Thymus (tissue), 14 donors: ENCODE measurements at places on chromosomes 3 and 15.

- no peak for DNase-seq
Measured at GRCh38 chr3:46603446-46604046, 8.8 kb upstream of the FAM240A start.

DNA sequence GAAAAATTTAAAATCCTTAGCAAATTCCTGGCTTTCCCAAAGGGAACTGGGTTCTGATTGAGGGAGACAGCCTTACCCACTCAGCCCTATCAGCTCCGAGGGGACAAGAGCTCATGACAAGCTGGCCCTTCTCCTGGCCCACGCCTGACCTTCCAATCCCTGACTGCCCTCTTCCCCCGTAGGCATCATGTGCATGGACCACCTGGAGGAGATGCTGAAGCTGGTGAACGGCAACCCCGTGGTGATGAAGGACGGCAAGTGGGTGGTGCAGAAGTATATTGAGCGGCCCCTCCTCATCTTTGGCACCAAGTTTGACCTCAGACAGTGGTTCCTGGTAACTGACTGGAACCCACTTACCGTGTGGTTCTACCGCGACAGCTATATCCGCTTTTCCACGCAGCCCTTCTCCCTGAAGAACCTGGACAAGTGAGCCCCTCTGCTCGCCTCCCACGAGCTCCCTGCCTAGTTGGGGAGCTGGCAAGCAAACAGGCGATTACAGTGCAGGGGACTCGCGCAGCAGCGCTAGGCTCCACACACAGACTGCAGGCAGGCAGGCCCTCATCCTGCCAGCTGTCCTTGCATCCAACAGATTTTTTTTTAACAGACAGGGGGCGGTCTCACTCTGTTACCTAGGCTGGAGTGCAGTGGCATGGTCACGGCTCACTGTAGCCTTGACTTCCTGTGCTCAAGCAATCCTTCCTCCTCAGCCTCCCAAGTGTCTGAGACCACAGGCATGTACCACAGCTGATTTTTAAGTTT lies 16.8 kb downstream of the RPUSD3 start:
- no peak for DNase-seq

DNA sequence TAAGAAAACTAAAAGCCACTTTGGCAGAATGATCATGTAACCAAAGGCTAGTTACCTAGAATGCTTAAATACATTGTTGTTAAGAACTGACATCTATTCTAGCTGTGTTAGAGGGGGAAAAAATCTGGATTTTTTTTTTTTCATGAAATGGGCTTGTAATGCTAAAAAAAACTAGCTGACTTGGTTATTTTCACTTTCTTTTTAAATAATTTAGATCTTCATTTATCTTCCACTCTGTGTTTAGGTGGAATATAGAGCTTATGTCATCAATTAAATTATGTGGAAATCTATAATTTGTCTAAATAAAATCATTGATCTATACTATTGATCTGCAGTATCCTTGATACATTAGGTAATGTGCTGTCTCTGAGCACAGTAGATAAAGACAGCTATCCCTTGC lies 217.4 kb downstream of the TCF12 start:
- no peak for DNase-seq

DNA sequence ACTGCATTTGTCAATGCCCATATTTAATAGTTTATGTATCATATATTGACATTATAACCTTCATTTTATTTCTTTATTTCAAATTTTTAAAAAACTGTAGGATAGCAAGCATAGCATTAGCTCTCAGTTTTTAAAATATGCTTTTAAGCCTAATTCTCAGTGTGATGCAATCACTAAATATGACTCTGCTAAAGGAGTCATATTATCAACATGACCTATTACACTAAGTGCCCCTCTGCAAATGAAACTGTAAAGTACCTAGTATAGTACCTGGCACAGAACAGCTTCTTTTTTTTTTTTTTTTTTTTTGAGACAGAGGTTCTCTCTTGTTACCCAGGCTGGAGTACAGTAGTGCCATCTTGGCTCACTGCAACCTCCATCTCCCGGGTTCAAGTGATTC lies 179.4 kb upstream of the CGNL1 start:
- DNase-seq: no peak

DNA sequence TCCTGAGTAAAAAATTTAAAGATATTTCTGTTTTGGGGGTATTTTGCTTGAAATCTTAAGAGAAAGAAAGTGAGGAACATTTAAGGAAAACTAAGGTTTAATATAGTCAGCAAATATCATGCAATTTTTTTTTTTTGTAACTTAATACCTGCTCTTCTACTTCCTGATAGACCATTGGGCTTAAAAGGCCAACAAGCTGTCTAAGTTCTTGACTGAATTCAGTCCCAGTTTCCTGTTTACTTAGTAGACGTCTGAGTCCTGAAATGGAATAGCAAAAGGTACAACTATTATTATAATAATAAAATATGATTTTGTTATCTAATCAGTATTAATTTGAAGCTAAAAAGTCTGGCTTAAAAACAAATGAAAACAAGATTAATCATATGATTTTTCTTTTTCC lies 37.9 kb downstream of the IQCB1 start:
- DNase-seq: no peak

- DNase-seq: no peak
Measured at GRCh38 chr15:31342781-31343626, 16.4 kb downstream of the KLF13 start.

- no peak for DNase-seq
Measured at GRCh38 chr15:52417521-52417920, 111.2 kb downstream of the MYO5A start.

GRCh38 chr3:47791193-47791855 lies 9.6 kb upstream of the SMARCC1 start:
- no peak for DNase-seq

GRCh38 chr15:71752604-71753289 lies 57.6 kb upstream of the NR2E3 start:
- DNase-seq: no peak

DNA sequence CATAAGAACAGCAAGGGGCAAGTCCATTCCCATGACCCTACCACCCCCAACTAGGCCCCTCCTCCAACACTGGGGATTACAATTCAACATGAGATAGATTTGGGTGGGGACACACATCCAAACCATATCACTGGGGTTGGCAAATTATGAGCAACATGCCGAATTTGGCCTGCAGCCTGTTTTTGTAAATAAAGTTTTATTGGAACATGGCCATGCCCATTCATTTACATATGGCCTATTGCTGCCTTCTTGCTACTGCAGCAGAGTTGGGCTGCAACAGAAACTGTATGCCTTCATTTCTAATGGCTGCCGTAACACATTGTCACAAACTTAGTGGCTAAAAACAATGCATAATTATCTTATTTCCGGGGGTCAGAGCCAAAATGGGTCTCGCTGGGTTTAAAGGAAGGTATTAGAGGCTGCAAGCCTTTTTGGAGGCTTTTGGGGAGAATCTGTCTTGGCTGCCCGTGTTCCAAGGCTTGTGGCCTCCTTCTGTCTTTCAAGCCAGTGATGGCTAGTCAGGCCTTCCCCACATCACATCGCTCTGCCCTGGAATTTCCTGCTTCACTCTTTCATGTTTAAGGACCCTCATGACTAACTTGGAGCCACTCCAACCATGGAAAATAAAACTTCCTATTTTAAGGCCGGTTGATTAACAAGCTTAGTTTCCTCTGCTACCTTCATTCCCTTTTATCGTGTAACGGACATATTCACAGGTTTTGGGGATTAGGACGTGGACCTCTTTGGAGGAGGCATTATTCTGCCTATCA lies 428.5 kb upstream of the PROK2 start:
- no peak for DNase-seq

GRCh38 chr3:193014902-193015301 lies 97.2 kb upstream of the MB21D2 start:
- DNase-seq: no peak

GRCh38 chr3:135706758-135707375 lies 258.7 kb upstream of the PPP2R3A start:
- DNase-seq: no peak

GRCh38 chr3:132898141-132898540 lies 140.1 kb upstream of the TMEM108 start:
- no peak for DNase-seq

GRCh38 chr3:125140011-125140817 lies 72.3 kb downstream of the SLC12A8 start:
- no peak for DNase-seq

DNA sequence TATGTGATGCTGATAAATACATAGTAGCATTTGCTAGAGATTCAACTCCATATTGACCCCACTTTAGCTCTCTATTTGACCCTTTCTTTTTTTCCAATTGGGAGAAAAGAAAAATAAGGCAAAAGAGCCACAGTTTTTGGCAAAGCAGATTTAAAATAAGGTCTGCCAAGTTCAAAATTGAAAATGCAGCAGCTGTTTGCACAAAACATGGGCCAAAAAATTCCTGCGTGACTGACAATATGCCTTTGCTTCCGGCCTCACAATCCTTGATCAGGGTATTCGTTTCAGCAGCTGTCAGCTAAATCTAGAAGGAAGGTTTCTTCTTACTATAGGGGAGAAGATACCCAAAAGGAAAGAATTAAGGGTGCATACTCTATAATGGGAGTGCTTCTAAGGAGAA lies 563.5 kb upstream of the CCDC54 start:
- no peak for DNase-seq

DNA sequence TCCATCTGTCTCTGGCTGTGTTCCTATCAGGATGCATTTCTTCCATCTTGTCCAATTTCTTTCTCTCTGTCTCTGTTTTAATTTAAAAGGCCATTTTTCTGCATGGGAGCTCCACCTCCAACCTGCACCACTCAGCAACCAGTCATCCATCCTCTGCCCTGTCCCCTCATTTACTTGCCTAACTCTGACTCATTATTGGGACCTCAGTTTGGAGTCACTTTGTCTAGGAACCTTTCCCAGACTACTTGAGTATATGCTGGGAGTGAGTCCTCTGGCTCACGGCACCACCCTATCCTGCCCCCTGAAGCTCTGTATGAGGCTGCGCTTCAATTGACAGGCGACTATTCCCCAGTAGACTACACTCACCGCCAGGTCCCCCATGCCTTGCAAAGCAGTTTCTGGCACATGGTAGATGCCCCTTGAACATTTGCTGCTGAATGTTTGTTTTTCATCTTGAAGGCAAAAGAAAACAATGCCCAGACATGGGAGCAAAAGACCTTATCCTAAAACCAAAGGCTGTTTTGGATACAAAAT lies 513.3 kb upstream of the CFAP20DC start:
- DNase-seq: no peak

DNA sequence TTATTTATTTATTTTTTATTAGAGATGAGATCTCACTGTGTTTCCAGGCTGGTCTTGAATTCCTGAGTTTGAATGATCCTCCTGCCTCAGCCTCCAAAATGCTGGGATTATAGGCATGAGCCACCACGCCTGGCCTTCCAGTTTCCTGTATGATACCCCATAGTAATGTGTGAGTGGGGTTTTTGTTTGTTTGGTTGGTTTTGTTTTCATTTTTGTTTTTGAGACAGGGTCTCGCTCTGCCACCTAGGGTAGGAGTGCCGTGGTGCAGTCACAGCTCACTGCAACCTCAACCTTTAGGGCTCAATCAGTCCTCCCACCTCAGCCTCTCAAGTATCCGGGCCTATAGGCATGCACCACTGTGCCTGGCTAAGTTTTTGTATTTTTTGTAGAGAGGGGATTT lies 30.9 kb downstream of the GOLM2 start:
- DNase-seq: no peak

DNA sequence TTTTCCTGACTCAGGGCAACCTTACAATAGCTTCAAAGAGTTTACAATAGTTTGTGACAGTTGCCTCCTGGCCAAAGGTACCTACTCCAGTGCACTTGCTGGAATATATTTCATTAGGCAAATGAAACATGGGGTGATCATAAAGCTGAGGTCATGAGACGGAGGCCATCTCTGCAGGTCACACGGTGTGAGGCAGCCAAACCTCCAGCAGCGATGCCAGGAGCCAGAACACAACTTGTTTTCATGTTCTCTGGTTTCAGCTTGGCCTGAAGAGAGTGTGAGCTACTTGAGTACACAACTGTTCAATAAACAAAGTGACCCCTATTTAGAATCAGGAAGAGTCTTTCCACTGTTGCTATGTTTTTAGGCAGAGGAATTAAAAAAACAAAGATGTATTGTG lies 42.7 kb upstream of the PYGO1 start:
- DNase-seq: no peak

DNA sequence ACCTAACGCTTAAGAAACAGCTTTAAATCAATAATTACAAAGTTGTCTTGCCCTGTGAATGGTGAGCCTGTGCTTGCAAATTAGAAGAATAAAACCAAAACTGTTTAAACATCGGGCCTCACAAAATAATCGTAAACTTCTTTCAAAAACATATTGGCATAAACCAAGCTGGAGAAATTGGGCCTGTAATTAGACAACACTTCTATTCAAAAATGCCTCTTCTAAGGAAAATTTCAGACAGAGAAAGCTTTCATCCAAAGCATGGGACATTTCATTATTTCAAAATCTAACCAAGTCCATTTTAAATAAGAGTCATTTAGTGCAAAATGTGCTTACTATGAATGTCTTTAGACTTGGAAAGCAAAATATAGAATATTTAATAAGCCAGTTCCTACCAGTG lies 35.5 kb upstream of the GNB4 start:
- no peak for DNase-seq

DNA sequence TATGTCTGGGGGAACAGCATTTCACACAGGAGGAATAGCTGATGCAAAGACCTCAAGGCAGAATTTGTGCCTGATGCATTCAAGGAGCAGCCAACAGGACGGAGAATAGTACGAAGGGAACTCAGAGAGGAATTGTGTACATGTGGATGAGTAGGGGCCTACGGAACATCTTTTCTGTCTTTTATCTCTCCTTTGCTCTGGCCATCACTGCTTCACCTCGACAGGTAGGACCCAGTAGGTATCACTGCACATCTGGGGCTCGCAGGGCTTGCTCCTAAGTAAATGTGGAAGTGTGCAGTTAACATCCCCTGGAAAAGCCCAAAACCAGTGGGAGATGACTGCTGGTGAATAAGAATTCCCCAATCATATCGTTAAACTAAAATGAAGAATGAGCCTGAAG lies 56.4 kb upstream of the POU1F1 start:
- no peak for DNase-seq

GRCh38 chr3:158508481-158508880 lies 62.5 kb upstream of the MLF1 start:
- DNase-seq: no peak

- DNase-seq: no peak
Measured at GRCh38 chr3:183435661-183436060, 7.2 kb upstream of the MCF2L2 start.

DNA sequence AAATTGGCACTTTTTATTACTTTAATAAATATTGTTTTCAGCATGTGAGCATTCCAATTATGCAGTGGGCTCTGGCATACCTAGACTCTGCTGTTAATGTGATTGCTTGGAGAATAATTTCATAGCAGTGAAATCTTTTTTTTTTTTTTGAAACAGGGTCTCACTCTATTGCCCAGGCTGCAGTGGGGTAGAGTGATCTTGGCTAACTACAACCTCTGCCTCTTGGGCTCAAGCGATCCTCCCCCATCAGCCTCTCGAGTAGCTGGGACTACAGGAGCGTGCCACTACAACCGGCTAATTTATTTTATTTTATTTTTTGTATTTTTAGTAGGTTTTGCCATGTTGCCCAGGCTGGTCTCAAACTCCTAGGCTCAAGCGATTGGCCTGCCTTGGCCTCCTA lies 14.6 kb upstream of the CORO2B start:
- no peak for DNase-seq

GRCh38 chr3:133271539-133271938 lies 128.3 kb upstream of the BFSP2 start:
- no peak for DNase-seq
